GM23248 (cell line): ENCODE measurements at places on chromosomes 3 and 15.

- DNase-seq = peak; percentile 50
These were observed 53.3 kb downstream of the PPP2R3A start for GRCh38 chr3:136018876-136019275.

GRCh38 chr3:963755-964154, 129.1 kb upstream of the CNTN6 start:
- DNase-seq = no peak

DNA sequence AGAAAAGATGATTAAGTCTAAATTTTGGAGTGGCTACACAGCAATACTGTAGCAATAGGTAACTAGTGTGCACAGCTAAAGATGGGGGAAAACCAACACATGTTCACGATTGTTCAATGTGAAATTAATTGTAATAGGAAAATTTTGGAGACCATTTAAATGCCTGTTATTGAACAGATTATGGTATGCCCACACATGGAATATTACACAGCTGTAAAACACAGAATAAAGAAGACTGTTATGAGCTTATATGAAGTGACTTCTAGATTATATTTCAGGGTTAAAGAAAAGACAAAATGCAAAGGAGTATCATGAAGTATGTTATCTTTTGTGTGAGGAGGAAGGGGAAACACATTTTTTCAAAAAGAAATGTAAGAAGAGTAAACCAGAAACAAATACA, 43.8 kb downstream of the SPINK8 start:
- DNase-seq = no peak

- no peak for DNase-seq
These were observed 27.4 kb downstream of the CGNL1 start for GRCh38 chr15:57403566-57404325.

- DNase-seq = no peak
These were observed 41.3 kb downstream of the MYRIP start for GRCh38 chr3:39850716-39851032.

- peak; percentile 61 for DNase-seq
These were observed 299.8 kb downstream of the CNTN3 start for GRCh38 chr3:74314696-74315095.

DNA sequence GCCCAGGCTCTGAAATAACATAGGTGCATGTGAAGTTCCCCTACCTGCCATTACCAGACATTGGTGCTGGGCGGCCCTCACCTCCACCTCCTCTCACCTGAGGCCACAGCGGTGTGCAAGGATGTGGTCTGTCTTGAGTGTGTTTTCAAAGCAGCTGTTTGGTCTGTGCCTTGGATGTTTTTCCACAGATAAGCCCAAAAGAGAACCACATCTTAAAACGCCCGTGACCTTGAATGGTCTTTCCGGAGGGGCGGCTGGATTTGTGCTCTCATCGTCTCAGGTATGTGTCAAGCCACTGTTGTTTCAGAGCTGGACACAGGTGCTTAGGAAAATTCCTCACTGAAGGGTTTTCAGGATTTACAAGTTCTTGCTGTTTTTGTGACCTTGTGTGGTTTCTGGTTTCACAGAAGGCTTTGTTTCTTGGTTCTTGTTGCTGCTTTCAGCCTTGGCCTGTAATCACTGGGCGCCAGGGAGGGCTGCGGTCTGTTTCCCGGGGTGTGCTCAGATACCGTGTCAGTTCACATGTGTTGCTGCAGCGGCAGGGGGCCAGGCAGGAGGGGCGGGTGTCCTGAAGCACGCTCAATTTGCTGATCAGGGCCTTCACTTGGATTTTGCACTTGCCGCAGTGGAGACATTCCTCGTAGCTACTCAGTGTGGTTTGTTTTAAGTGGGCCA, 128.4 kb downstream of the IGF1R start:
- peak; percentile 59 for DNase-seq

GRCh38 chr3:120552184-120553172, 43.7 kb upstream of the NDUFB4 start:
- no peak for DNase-seq

DNA sequence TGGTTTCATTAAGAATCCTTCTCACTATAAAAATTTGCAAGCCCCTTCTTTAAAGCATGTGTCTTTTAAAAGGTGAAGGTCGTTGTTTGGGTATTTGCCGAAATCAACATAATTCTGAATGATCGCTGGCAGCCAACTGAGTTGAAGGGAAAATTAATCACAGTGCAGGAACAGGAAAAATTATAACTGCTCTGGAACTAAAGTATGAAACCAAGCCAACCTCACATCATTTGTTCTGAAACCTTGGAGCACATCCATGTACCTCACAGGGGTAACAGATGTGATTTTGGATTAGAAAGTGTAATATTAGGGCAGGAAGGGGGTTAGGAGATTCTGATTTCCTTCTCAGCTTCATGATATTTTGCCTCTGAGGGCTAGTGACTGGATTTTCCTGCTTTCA, 52.2 kb upstream of the PTX3 start:
- DNase-seq = no peak

DNA sequence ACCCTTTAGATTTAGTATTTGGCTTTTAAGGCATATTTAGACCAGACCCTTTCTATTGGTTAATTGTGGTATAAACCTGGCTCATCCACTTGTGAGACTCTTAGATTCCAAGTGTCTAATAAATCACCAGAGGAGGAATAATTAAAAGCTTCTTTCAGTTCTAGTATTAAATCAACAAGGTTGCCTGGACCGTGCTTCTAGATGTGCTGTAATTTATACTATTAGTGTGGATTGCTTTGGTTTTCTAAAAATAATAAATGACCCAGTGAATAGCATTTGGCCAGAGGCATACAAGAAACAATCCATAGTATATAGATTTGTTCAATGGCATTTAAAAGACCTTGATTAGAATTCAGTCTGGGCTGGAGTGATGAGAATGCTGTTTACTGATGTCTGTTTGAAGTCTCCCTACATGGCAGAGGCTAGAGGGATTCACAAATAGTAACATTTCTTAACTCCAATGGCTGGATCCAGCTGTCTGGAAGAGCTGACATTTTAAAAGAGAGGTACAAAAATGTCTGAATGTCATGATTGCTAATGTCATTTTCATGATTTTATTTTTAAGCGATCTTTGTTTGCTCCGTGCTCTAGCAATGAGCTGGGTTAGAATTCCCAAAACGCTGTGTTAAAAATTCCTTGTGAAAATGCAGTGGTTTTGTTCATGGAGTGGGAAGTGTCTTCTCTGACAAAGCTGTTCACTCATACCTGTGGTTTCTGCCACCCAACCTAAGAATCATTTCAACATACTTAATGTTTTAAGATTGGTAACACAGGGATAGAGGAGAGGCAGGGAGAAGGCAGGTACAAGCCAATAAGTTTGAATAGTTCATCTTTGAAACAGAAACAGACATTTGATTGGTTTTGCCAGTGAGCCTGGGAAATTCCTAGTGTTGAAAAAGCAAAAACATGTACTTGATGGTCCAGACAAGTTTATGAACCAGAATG, 89.9 kb downstream of the RBMS3 start:
- DNase-seq = peak; percentile 17

- DNase-seq = no peak
These were observed 21.9 kb upstream of the CXCR6 start for GRCh38 chr3:45921158-45922038.

- peak; percentile 85 for DNase-seq
These were observed 36.3 kb upstream of the GNB5 start for GRCh38 chr15:52227456-52227855.

GRCh38 chr3:44874308-44874707, at the start of gene TGM4:
Gene TGM4 (plus strand): TSS chr3:44874608. CDS start chr3:44874679, 71 bp downstream.
- no peak for DNase-seq

DNA sequence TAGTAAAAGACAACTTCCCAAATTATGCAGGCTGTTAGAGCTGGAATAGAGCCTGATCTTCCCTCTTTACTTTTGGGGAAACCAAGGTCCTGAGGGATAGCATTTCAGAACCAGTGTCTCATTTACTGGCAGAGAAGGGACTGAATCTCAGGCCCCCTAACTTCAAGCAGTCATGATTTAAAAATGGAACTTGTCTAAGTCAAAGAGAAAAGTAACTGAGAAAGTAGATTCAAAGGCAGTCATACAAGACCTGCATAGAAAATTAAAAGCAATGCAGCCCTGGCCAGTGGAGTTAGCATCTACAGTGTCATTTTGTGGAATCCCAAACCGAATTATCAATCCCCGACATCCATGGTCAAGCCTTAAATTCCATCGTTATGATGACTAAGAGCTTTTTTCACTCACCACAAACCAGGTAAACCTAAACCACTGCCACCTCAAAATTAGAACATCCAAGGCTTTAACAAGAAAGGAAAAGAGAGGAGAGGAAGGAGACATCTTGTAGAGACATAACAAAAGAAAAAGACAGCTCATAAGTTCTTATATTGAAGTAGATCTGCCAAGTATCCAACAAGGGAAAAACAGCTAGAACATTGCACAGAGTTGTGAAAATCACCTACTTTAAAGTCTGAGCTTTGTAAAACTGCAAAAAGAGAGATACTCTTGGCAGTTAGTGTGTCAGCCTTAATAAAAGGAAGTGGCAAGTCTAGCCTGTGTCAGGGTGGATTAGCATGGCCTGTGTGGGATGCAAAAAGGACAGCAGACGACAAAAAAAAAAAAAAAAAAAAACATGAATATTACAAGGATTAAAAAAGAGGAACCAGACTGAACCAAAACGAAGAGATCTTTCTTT, 54.1 kb upstream of the CCR2 start:
- no peak for DNase-seq

GRCh38 chr3:100084100-100084806, 30.0 kb downstream of the FILIP1L start:
- no peak for DNase-seq

DNA sequence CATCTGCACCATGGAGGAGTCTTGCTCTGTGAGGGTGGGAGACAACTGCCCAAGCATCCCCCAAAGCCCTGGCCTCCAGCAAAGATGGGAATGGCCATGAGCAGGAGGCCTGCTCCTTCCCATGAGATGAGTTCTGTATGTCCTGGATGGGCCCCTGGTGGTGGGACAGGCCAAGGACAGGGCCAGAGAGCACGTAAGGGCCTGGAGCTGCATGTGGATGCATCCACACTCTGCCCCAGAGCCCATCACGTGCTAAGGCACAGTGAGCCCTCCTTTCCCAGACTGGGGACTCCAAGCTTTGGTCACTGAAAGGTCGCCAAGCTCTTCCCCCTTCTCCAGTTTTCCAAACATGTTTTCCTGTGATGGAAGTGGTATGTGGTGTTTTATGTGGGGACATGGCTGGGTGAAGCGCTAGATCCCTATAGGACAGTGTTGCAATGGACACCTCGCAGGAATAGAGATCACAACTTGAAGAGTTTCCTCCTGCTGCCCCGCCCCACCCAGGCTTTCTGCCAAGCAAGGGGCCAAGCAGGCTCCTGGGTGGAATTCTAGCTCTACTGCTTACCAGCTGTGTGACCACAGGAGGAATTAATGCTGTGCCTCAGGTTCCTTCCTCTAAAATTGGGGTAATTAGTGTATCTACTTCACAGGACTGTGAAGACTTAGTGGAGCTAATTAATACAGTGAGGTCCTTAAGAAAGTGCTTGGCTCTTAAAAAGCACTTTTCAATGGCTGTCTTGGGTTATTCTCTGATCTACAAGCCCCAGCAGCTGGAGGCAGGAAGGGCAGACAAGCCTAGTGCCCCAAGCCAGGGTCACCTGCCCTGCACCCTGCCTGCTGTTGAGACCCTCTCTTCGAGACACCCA, 106.4 kb upstream of the RPL32 start:
- peak; percentile 79 for DNase-seq

GRCh38 chr3:54347933-54348332, 225.6 kb downstream of the CACNA2D3 start:
- no peak for DNase-seq

DNA sequence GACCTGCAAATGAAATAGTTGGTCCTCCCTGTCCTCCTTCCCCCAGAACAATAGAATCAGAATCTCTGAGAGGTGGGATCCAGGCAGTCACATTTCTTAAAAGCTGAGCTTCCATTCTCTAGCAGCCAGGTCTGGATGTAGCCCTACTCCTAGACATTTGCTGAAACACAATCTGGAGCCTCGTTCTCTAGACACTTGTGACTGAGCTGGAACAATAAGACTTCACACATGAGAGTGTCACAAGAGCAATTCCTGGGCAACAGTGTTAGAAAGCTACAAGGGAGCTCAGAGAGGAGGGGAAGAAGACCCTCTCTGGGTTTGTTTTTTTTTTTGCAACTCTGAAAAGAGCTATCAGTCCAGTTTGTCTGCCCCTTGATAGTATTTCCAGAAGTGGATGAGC, 14.5 kb downstream of the CORO2B start:
- DNase-seq = no peak

DNA sequence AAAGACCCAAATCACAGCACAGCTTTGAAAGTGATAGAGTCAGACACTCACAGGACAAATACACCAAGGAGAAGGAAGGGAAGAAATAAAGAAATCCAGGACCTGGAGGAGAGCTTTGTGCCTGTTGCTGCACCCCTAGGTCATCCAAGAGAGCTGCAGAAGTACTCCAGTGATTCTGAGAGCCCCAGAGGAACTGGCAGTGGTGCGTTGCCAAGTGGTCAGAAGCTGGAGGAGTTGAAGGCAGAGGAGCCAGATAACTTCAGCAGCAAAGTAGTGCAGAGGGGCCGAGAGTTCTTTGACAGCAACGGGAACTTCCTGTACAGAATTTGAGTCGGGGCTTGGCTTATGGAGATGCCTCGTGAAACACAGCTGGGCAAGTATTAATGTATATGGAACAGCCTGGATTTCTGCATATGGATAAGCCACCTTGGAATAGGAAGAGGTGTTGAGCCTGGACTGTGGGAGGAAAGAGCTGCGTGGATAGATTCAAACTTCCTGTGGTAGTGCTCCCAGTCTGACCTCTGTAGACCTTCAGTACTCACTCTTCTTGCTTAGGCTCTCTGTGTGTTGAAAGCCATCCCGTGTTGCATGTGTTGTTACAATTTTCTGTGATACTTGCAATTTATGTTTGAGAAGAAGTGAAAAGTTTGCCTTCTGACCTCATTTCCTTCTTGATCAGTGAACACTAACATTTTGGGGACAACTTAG, 6.1 kb downstream of the NGRN start:
- no peak for DNase-seq

DNA sequence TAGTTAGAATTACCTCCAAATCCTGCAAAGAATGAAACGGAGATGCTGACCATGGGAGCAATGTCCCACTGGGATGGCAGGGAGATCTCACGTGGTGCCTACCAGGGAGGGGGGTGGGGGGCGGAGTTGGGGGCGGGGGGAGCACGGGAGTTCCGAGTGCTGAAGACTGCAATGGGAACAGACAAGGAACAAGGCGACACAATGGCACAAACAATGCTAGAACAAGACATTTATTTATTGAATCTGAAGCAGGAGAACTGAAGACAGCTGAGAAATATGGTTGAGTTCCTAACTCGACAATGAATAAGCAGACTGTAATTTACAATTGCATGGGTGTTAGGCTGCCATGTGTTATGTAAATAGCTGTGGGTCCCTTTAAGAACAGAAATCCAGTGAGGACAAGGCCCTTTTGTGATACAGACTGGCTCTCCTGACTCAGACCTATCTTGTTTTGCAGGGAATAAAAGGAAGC, 91.2 kb downstream of the AQP9 start:
- peak; percentile 53 for DNase-seq
